ENCODE measurements at places on chromosomes 6 and 20. TPM values are rescaled to one million over a fixed set of nuclear protein-coding genes. Genes with fewer than 3 reads are reported as not detected.

Gene TMEM170B
- 1.4 TPM for polyA plus RNA-seq

Gene HRH3
- polyA plus RNA-seq = not detected

Gene PI16
- 2.0 TPM for polyA plus RNA-seq

Gene HLA-DMB
- 226 TPM for polyA plus RNA-seq

Gene MAP7
- polyA plus RNA-seq = 0.67 TPM

Gene SRSF3
- polyA plus RNA-seq = 224 TPM

Gene GGTLC1
- not detected for polyA plus RNA-seq

Gene C2
- polyA plus RNA-seq = 28.4 TPM

Gene CCN5
- 10.6 TPM for polyA plus RNA-seq

Gene CEBPB
- 26.0 TPM for polyA plus RNA-seq

- no peak for DNase-seq
Measured at GRCh38 chr6:131067521-131067920, 4.5 kb upstream of the EPB41L2 start.

GRCh38 chr6:169965239-169965638, 213.8 kb downstream of the ERMARD start:
- no peak for DNase-seq

- no peak for DNase-seq
Measured at GRCh38 chr20:12833861-12834260, 174.9 kb upstream of the SPTLC3 start.

GRCh38 chr6:98678481-98678880, 155.9 kb upstream of the POU3F2 start:
- DNase-seq = no peak

DNA sequence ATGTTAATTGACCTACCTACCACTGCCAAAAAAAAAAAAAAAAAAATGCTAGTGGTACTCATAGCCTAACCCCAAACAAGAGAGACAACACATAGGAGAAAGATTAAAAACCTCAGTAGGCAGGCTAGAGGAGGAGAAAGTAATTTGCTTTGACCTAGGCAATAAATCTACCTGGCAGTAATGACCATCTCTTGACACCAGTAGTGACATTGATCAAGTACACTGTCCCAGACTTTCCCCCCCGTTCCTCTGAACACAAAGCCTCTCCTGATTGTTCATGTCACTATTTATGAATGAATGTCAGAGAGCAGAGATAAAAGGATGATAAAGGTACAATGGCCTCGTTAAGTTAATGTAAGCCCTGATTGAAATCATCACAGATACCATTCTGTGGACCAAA, 746.8 kb downstream of the CBLN4 start:
- DNase-seq = no peak

GRCh38 chr6:10658910-10659698, 35.3 kb downstream of the C6orf52 start:
- DNase-seq = no peak

- no peak for DNase-seq
Measured at GRCh38 chr6:131082335-131082734, 19.3 kb upstream of the EPB41L2 start.

DNA sequence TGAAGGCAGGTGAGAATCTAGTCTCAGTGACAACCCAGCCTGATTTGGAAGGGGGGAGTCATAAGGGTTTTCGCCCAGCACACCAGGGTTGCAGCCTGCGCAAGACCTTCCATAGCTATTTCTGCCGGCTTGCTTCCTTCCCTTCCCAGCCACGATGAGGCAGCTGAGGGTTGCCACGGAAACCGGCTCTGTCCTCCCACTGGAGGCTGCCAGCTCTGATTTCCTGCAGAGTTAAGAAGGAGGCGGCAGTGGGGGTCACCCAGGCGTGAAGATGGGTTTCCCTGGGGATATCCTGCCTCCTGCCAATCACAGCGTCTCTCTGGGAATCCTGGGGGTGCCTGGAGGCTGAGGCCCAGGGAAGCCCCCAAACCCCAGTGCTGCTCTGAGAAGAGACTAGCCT, 23.1 kb upstream of the KCNB1 start:
- DNase-seq = no peak

- DNase-seq = no peak
Measured at GRCh38 chr6:155782320-155782731, 326.7 kb upstream of the NOX3 start.

DNA sequence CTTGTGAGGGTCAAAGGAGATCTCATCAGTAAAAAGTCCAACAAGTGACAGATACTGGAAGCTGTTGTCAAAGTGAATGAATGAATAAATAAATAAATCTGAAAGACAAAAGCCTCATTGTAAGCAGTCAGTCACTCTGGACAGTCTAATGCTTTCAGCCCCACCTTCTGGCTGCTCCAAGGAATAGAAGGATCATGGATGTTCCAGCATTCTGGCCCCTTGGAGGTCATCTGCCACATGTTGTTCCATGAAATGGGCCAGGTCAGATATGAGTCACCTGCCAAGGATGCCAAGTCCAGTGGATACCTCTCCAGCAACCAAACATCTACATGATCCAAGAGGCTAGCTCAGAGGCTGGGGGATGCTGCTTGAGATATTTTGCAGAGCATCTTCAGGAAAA, 185.6 kb downstream of the BMP7 start:
- DNase-seq = no peak

DNA sequence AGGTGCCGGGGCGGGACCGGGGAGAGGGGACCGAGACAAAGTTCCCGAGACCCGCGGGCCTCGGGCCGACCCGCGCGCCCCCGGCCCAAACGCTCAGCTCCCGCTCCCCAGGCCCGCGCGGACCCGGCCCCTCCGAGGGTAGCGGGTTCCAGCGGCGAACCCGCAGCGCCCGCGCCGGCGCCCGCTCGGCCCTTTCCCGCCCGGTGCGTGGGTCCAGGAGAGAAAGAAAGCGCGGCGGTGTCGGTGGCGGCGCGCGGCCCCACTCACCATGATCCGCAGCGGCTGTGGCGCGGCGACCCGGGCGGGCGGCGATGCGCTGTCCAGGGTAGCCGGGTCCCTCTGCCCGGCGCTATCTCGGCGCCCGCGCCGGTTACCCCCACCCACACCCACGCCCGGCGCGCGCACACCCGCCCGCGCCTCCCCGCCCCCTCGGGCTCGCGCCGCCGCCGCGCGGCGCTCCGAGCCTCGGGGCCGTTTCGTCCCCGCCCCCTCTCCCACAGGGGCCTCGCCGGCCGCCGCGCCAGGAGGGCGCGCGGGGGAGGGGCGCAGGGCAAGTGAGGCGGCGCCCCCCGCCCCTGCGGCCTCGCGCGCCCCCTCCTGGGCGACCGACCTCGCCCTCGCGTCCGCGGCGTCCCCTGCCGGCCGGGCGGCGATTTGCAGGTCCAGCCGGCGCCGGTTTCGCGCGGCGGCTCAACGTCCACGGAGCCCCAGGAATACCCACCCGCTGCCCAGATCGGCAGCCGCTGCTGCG, at the start of gene ELOVL2:
ELOVL2 (minus strand) TSS at position 345 of the 751 bp plus-strand sequence; CDS start at position 270, 75 bp downstream.
- no peak for DNase-seq

- no peak for DNase-seq
Measured at GRCh38 chr6:5536644-5537043, 275.3 kb downstream of the FARS2 start.

- DNase-seq = no peak
Measured at GRCh38 chr6:131778169-131778568, 29.7 kb upstream of the ENPP1 start.

DNA sequence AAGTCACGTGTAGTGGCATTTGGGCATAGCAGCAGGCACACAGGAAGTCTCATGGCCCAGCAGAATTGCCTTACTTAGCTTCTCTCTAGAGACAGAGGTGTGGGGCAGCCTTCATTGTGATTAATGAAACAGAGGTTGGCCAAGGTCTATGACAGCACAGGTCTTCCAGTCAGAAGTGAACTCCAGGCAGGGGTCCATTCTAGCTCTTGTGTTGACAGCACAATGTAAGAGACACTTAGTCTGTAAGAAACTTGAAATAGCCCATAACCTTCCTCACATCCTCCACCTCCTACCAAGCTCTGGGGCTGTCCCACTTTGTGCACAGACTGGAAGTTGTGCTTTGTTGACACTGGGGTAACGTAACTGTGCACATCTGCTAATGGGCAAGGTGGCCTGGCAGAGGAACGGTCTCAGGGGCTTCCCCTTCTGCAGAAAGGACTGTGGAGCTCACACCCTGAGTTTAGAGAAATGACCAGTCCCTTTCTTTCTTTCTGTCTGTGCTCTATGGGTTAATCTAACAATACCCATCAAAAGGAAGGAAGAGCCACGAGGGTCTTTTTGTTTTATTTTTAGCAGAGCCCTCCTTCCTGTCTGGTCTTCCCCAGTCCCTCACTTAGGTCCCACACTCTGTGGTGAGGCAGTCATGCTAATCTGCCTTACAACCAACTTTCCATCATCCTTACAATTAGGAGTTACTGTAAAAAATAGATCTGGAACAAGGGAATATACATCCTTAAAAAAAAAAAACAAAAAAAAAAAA, 35.6 kb upstream of the TAGAP start:
- DNase-seq = no peak

DNA sequence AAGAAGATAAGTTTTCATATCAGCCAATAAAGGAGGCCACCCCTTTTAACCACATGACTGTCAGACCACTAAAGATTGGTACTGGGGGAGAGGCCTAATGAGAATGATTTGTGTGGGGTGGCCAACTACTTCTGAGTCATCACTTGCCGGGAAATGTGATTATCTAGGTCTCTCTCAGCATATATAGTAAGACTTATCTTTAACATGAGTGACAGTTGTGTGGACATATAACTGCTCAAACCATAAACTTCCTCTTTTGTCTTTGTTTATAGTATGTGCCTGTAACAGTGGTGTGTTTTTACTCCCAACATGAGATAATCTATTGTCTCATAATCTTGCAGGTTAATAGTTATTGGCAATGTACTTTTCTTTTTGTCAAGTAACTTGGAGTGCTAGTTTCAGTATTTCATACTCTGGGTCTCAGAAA, 312.4 kb downstream of the CDKAL1 start:
- no peak for DNase-seq

- DNase-seq = no peak
Measured at GRCh38 chr20:13130061-13130706, 90.9 kb upstream of the ISM1 start.

DNA sequence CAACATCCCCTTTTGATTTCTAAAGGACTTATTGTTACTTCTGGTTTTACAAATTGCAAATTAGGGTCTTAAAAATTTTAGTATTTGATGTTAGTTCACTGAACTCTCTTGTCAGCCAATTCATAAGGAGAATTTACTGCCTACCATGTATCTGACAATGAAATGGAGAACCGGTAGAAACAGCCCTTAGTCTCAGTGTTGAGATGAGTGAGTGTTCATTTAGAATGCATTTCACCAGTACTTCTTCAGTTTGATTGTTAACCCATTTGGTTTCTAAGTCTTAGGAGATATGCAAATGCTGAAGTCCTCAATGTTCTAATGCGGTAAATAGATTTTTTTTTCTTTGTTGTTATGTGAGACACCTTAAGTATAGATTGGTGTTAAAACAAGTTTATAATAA, 616.3 kb upstream of the FLRT3 start:
- no peak for DNase-seq

- DNase-seq = no peak
Measured at GRCh38 chr6:153563001-153563400, 431.9 kb upstream of the RGS17 start.

DNA sequence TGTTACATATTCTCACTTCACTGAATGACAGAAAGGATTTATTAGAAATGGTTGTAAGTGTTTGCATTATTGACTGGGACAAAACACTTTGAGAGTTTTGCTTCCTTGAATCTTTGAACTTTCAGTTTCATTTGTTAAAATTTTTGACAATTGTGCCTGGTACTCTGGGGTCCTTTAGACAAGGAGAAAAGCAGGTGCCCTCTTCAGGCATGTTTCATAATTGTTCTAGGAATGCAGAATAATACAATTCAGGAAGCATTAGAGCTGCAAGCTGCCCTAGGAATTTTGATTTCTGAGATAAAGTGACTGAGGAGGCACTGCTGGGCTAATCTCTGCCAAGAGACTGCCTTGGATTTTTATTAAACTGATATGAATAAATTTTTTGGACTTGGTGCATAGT, 49.7 kb downstream of the TOP1 start:
- DNase-seq = no peak

DNA sequence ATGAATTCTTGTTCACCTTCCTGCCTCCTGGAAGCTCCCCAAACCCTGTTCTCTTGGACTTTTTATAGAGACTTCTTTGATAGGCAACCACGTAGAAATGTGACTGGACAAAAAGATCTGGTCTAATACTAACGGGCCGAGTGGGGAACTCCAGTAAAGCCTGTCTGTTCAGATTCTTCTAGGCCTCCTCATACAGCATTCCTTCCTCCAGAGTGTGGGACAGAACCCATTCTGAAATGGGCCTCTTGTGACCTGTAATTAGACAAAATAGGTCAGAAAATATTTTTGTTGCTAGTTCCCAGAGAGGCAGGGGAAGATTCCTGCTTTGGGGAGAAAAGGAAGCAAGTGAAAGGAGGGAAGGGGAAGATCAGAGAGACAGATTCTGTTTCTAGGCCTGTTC, 374.3 kb downstream of the CDH26 start:
- no peak for DNase-seq

GRCh38 chr20:57594092-57594951, 25.9 kb downstream of the ZBP1 start:
- peak; percentile 88 for DNase-seq

DNA sequence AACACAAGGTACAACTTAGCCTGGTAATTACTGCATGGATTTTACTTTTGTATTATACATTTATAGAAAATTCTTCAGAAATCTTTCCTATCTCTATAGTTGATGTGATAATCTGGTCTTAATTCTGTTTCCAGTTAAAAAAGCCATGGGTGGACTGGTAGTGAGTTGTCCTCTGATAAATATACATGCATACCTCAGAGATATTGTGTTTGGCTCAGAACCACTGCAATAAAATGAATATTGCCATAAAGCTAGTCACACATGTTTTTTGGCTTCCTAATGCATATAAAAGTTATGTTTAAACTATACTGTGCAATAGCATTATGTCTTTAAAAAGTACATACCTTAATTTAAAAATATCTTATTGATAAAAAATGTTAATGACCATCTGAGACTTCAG, 708.6 kb upstream of the MARCKS start:
- DNase-seq = no peak

DNA sequence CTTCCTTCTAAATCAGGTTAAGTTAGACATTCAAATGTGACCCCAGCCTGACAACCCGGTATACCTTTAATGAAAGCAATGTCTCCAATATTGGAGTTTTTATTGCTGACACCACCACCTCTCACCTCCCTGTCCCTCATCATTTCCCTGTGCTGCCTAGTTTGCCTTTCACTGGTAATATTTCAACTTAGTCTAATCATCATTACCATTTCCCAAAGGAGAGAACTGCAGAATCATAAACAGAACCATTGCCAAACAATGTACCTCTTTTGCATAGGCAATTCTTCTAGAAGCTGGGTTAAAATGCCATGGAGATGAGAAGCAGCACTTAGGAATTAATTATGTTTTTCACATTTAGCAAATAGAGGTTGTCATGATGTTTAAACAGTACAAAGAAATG, 370.3 kb downstream of the LAMA2 start:
- no peak for DNase-seq

DNA sequence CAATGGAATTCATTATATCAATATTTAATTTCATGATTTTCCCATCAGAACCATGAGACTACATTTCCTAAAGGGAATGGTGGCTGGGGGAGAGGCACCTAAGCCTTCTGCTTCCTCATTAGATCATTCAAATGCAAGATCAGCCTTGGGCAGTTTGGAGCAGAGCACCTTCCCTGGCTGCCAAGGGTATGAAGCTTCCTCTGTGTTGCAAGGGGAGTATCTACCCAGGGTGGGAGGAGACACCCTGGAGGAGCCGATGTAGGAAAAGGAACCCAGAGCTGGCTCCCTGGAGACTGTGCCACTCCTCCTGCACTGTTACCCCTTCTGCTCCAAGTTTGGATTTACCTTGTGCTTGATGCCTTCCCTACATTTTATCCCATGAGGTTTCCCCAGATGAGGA, 299.7 kb upstream of the PRDM1 start:
- DNase-seq = no peak

GRCh38 chr6:112717401-112717800, 370.3 kb downstream of the RFPL4B start:
- DNase-seq = no peak

Data from spleen (tissue), 13 donors.